HS-27A (cell line): ENCODE measurements at places on chromosomes 3 and 15.

DNA sequence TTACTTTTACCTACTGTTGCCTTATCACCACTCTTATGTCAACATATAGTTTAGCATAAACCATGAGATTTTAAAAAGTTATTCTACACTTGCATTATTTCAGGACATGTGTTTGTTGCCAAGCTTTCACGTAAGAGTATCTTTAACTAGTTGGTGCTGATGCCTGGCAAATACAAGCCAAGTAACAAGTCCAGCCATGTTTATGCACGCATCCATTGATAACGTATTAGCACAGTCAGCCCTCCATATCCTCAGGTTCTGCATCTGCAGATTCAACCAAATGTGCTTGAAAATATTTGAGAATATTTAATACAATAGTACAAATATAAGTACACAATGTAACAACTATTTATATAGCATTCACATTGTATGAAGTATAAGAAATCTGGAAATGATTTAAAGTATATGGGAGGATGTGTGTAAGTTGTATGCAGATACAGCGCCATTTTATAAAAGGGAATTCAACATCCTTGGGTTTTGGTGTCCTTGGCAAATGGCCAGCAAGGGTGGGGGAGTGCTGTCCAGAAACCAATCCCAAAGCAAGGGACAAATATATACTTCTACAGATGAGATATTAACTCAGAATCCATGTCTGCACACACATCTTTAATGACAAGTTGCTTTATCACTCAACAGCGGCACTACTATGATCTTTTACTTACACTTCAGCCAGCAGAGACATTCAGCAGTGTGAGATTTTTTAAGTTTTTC lies 8.7 kb upstream of the SETD5 start:
- DNase-seq: no peak

GRCh38 chr3:74089814-74090213 lies 465.1 kb upstream of the PDZRN3 start:
- DNase-seq: no peak

DNA sequence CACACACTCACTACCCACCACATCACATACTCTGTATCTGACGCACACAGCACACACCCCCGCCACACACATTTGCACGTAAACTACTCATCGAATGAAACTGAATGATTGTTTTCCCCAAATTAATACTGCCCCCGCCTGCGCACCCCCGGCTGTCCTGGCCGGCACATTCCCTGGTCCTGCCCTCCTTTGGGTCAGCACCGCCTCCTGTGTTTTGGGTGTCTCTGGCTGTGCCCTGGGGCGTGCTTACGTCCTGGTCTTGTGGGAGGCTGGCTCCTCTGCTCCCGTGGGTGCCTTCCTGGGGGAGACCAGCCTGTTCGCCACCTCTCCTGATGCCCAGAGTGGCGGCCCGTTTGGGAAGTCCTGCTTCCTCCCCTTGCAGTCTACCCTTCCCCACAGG lies 30.2 kb downstream of the APBA2 start:
- no peak for DNase-seq

DNA sequence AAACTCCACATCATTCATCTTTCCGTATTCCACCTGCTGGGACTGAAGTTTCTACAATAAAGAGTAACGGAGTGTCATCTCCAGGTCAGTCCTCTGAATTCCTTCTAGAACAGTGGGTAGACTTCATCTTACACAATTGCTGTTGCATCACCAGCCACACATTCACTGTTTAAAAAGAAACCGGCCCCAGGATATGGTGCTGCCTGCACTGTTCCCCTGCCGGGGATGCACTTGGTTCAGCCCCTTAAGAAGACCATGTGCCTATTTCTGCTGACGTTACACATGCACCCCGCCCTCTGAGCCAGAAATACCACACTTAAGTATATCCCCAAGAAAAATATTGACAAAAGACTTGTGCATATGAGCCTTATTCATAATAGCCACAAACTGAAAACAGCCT lies 233.4 kb downstream of the FEZF2 start:
- no peak for DNase-seq

GRCh38 chr3:32184187-32184730 lies 54.2 kb upstream of the CMTM8 start:
- no peak for DNase-seq

DNA sequence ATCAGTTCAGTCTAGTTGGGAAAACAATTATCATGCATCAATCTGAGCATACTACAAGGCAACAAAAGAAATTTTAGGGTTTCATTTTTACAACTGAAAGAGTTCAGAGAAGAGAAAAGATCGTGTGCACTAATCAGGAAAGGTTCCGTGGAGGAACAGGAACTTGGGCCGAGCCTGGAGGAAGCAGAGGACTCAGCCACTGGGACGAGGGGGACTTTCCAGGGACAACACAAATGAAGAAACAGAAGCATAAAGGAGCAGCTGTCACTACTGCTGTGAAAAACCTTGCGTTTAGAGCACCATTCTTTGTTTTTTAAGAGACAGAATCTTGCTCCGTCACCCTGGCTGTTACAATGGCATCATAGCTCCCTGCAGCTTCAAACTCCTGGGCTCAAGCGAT lies 60.5 kb downstream of the MYO1E start:
- DNase-seq: no peak

GRCh38 chr15:72515591-72516389 lies 41.7 kb downstream of the ARIH1 start:
- no peak for DNase-seq

GRCh38 chr15:68470976-68471375 lies 39.0 kb upstream of the ITGA11 start:
- no peak for DNase-seq

DNA sequence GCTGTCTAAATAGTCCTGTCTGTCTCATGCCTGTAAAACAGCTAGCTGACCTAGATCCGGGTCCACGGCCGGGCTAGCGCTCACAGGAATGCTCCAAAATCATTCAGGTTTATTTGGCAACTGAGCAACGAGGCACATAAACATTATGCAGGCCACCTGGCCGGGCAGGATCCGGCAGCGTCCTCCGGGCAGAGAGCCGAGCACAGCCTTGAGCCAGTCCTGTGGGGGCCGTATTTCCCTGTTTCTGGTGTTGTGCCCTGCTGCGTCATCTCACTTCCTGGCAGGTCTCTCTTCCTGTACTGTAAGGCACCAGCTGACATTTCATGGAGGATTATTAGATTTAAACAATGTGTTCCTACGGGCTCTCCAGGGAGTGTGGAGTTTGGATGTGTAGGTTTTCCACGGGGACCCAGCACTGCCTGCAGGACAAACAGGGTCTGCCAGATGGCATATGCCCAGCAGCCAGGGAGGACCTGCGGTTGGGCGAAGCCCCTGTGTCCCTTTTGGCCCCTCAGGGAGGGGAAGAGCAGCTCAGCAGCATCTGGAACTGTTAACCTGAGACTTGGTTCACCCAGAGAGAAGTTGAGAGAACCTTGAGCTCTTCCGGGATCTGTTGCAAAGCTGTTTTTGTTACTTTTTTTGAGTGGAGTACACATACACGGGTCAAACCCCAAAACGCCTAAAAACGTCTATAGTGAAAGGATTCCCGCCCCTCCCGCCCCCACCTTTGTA lies 16.6 kb upstream of the LRRK1 start:
- DNase-seq: no peak

DNA sequence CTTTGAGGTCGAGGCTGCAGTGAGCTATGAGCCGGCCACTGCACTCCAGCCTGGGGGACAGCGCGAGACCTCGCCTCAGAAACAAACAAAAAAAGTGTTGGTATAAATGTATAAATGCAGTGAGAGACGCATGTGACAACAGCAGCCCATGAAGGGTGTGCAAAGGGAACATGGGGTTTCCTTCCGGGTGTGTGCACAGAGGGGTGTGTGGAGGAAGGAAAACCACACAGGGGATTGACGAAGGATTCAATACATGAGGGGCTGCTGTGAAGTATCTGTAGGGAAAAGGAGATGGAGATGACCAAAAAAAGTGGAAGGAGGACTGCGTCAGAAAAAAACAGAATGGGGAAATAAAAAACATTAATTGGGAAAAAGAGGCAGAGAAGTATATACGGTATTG lies 1.1 kb downstream of the MTFMT start:
- no peak for DNase-seq

GRCh38 chr3:46733026-46733800 lies 15.5 kb upstream of the PRSS50 start:
- peak; percentile 4 for DNase-seq

GRCh38 chr3:98246142-98246541 lies 17.9 kb upstream of the OR5H6 start:
- peak; percentile 74 for DNase-seq

DNA sequence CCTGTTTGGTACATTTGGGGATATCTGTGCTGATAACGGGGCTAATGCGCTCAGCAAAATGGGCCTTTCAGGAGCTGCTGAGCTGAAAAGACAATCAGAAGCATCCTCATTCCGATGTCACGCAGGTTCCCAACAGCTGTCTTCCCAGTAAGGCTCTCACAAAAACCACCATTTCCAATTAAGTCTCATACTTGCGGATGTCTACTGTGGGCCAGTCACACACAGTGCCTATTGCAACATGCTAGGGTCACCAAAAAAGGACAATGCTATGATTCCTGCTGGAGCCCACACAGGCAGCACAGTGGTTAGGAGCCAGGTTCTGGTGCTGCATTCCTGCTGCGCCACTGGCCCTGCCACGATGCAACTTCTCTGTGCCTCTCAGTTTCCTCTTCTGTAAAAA lies 16.4 kb upstream of the LDHAL6B start:
- DNase-seq: no peak

DNA sequence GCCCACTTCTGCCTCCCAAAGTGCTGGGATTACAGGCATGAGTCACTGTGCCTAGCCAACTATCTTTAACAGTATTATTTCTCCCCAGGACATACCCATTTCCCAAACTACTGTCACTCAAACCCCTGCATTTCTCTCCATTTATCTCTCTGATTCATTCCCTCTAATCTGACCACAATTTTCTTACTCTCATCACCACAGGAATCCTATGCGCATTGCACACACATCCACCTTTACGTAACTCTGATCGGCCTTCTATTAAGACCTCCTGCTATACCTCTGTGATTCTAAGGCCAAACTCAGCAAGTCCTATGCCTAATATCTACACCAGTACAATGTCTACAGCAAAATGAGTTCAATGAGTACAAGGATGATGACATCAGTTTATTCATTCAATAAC lies 235.0 kb downstream of the ULK4 start:
- no peak for DNase-seq

DNA sequence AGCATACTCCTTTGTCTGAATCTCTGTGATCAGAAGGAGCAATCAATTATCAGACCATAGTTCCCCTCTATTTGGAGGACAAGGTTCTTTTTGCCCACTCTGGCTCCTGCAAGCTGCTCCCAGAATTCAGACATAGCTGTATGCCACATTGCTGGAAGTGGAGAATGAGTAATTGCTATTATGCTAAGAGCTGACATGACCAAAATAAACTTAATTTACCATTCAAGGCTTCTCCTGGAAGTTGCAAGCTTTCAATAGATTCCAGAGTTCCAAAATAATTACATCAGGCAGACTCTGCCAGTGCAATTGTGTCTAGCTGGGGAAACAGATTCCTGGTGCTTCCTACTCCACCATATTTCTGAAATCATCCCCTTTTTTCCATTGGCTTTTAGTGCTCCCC lies 7.6 kb upstream of the DRD3 start:
- DNase-seq: no peak

- DNase-seq: no peak
These were observed 670 bp upstream of the ATP13A3 start for GRCh38 chr3:194487289-194488054.

DNA sequence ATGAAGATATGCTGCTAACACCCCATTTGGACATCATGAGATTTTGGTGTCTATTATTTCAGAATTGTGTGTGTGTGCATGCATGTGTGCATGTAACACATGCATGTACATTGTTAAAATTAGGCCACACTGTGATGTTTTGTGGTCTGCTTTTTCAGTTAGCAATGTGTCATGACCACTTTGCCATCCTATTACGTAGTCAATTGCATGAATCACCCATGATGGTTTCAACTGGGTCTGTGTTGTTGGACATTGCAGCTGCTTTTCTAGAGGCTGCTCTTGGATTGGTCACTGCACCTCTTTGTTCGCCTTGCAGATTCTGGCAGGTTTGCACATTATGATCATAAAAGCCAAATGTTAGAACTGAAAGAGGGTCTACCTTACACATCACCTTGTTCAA lies 101.0 kb upstream of the THBS1 start:
- DNase-seq: no peak

DNA sequence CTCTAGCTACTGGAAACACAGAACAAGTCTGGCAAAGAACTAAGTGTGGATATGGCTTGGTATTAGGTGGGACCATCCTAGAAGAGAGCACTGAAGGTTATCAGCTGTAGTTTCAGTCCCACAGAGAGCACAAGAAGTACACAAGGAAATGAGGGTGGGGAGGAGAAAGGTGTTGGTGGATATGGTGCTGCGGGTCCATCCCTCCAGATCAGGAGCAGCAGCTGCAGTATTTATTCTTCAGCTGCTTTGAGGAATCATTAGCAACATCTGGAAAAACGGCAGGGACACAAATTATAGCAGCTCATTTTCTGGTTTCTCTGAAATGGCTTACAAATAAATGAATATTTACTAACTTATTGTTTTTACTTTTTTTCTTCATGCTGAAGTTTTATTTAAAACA lies 29.0 kb downstream of the CD80 start:
- DNase-seq: no peak

GRCh38 chr15:48493084-48493762 lies 152.3 kb downstream of the FBN1 start:
- peak; percentile 74 for DNase-seq

DNA sequence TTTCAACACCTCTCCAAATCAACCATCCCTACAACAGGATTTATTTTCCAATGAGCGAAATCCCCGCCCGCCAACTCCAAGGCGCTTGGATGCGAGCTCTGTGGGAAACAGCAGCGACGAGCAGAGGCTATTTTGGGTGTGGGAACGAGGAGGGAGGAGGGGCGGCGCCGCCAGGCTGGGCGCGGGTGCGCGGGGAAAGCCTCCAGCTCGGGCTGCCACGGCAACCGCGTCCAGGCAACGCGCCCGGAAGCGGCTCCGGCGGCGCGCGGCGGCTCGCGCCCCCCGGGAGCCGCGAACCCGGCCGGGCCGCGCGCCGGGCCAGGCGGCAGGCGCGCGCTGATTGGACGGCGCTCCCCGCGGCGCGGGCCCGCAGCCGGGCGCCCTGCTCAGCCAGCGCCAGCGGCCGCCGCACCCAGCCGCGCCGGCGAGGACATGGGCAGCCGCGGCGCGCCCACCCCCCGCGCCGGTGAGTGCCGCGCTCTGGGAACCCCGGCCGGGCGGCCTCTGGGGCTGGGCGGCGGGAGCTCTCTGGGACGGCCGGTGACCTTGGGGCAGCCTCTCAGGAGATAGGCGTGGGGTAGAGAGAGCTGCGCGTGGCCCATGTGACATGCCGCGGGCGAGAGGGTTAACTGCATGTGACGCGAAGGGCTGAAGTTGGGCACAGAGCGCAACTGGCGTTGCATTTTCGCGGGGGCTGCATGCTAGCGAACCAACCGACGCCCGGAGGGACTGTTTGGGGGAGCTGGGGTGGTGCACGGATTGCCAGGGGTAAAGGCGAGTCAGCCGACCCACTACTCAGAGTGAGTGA lies at the start of gene FAM81A:
FAM81A (plus strand) TSS at position 370 of the 808 bp plus-strand sequence. CDS start 20,441 bp downstream, outside the sequence.
- DNase-seq: peak; percentile 48
